ENCODE measurements at places on chromosomes 11 and 22. TPM values are rescaled to one million over a fixed set of nuclear protein-coding genes. Genes with fewer than 3 reads are reported as not detected.

The C11orf86 gene
- total RNA-seq: not detected

GRCh38 chr11:113725913-113726312 is 19.8 kb upstream of the TMPRSS5 start:
- no peak for DNase-seq

- DNase-seq: no peak
These were observed 21.5 kb downstream of the ETS1 start for GRCh38 chr11:128565881-128566280.

DNA sequence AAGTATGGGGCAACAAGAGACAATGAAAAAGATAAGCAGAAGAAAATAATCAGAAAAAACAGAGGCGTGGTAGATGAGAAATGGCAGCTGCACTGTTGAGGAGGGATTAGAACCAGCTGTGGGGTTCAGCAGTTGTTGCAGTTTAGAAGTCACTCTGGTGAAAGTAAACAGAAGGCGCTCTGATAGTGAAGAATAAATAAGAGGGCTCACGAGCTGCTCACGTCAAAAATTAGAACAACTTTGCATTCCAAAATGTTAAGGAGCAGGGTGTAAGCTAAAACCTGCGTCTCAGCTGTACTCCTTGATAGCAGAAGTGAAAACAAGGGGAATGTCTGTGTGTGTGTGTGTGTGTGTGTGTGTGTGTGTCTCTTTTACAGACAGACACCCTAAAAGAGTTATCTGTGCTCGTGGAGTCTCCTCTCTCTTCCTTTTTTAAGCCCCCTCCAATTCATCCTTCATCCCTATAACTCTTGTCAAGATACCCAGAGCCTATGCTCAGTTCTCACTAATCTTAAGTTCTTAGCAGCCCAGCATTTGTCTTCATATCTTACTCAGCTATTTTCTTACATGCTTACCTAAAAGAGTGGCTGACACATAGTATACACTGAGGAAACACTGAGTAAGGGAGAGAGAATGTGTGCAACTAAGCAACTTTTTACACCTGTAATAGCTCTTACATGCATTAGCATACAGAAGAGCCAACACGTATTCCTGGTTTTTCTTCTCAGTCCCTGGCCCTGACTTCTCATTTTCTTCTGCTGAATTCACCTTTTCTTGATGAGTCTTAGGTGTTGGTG is 8.9 kb downstream of the TTC17 start:
- no peak for DNase-seq

DNA sequence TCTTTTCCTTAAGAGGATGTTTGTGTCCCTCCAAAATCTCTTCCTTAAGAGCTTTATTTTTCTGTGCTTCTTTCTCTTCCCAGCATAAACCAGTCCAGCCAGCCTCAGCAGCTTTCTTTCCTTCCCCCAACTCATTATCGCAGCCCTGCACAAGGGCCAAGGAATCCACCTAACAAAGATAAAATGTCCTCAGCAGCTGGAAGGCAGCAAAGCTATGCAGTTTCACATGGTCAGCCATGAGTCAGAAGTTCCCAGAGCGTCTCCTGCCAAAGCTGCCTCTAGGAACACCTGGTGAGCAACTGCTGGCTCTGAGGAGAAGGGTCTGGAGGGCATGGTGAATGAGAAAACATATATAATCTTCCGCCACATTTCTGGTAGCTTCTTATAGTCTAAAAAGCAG is 45.3 kb upstream of the HMGXB4 start:
- no peak for DNase-seq
